ENCODE measurements at places on chromosomes 1 and 21.

DNA sequence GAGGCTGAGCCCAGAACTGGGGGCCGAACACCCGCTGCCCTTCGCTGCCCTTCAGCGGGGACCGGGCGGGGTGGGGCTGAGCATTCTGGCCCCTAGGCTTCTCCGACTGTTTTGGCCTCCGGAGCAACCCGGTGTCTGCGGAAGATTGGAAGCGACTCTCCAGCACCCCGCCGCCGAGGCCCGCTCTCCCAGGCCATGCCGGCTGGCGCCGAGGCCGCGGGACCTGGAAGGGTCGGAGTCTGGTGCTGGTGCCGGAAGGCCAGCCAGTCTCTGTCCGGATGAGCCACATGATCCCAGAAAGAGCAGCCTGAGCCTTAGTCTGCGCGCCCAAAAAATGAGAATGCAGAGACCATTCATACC is 272.0 kb downstream of the FOXD2 start:
- no peak for DNase-seq

DNA sequence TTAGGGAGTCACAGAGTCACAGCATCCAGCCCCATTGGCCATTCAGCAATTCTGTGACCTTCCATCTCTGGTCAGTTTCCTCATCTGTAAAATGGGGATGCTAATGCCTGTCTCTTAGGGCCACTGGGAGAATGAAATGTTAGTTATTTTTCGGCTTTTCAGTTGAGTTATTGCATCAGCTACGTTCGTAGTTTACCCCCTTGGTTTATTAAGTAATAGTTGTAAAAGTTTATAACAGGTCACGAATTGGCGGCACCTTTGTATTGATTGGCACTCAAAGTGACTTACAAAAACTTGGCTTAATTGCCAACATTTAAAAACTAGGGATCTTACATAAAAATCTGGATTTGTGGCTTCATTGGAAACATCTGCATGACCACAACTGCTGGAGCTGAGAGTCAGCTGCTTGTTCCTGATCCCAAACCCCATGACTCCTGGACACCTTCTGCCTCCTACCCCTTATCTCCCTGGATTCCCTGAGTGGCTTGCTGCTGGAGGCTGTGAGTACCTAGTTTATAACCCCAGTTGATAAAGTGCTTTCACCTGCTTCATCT is 23.0 kb upstream of the SLC1A7 start:
- no peak for DNase-seq

- no peak for DNase-seq
Measured at GRCh38 chr1:31782421-31783410, 18.6 kb upstream of the ADGRB2 start.

GRCh38 chr1:29784276-29785136 is 548.2 kb downstream of the PTPRU start:
- no peak for DNase-seq

GRCh38 chr1:110962892-110963690 is 631 bp downstream of the LRIF1 start:
- DNase-seq, result peak; percentile 4

- no peak for DNase-seq
Measured at GRCh38 chr1:228017356-228018124, 10.7 kb downstream of the WNT3A start.

- no peak for DNase-seq
Measured at GRCh38 chr21:40186045-40186444, 318.8 kb downstream of the PCP4 start.

GRCh38 chr1:106937104-106937503 is 119.4 kb upstream of the PRMT6 start:
- no peak for DNase-seq

- no peak for DNase-seq
Measured at GRCh38 chr1:17244821-17245740, 3.8 kb upstream of the PADI3 start.

GRCh38 chr1:221636967-221637366 is 104.9 kb downstream of the DUSP10 start:
- DNase-seq, result no peak

GRCh38 chr1:171581226-171581625 is 40.8 kb upstream of the MYOCOS start:
- DNase-seq, result no peak

- no peak for DNase-seq
Measured at GRCh38 chr1:4224684-4225467, 324.8 kb upstream of the C1orf174 start.

DNA sequence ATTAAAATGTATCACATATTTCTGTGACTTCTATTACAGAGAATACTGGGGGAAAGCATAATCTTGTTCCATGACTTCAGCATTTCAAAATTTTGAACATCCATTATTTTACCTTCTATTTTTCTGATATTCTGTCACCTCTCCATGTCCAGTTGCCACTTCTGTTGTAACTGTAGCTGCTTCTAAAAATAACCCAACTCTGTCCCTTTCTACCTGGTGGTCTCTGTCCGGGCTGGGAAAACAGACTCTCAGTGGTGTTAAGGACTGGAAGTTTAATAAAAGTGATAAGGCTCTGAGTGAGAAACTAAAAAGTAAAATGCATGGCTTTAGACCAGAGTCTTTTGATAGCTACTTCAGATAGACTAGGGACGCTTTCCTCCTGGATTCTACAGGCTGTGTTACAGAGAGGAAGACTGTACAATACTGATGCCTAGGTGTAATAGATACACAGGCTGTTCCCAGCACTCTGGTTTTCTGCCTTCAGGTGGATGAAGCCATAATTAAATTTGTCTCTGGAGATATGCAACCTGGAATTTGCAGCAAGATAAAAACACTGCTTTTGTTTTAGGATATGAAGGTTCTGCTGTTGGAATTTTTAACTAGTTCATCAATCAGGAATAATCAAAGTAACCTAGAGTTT is 42.1 kb upstream of the SEC16B start:
- no peak for DNase-seq

Measured in activated naive CD8-positive, alpha-beta T cell treated with anti-CD3 and anti-CD28 coated beads, Interleukin-2, amount 50 U/mL, for 16 hours (primary cell).